ENCODE measurements at places on chromosomes 11 and 22.

GRCh38 chr22:36052505-36052941 lies 23.9 kb upstream of the RBFOX2 start:
- DNase-seq, result no peak

DNA sequence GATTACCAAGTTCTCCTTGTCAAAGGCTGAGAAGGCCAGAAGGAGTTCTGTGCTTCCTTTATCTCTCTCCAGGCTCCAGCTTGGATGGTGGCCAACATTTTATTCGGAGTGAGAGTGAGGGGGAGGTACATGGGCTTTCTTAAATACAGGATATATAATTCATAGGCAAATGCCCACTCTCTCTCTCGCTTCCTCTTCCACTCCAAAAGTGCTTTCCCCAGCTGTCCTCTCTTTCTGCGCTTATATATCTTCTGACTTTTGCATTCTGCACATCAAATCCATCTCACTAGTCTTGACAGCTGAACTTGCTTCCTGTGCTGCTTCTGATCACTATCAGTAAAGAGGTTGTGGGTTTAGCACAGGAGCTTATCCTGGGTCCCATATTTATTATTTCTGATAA lies 125.4 kb upstream of the ARHGAP20 start:
- DNase-seq, result no peak

DNA sequence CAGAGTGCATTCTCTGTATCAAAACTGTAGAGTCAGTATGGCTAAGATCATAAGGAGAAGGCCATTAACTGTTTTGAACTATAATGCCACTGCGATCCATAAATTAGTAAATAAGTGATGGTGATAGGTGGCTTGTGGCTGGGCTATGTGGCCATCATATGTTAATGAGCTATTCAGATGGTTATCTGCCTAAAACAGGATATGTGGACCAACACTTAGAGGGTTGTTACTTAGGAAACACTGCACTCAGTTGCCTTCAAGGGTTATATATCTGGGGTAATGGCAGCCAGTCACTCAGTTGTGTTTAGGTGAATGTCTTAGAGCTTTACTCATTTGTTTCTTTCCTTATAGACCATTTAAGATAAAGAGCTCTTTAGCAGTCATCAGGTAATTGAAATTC lies 66.0 kb downstream of the PPP2R1B start:
- no peak for DNase-seq

DNA sequence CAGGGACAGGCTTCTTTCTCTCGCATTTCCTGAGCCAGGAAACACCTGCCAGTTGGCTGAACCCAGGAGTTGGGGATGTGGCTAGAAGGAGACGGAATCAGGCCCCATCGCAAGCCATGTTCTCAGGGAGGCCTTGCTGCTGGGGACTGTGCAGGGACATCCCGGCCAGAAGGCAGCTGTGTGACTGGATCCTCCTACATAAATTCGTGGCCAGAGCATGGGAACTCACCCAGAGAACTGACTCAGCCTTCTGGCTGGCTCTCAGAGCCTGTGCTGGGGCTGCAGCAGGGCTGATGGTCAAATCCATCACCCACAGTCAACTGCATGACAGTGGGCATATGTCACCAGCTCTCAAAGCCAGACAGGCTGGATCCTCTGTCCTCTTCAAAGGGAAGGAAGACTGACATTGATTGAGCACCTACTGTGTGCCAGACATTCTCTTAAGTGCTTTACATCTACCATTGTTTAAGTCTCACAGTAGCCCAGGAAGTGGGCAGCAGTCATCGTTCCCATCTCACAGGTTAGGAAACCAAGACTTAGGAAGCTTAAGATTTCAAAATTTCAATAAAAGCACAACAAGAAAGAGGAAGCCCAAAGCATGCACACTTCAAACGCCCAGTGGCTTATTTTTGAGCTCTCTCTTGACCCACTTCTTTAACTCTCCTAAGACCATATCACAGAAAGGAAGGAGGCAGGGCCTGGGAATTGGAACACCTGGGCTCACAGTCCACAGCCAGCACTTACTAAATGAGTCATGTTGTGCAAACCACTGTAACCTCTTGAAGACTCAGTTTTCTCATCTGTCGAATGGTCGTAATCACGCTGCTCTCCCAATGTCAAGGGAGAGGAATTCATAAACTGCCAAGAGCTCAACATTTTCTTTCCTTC lies 30.9 kb upstream of the CACNG2 start:
- DNase-seq, result no peak

GRCh38 chr11:64661146-64661545 lies 61.9 kb downstream of the NRXN2 start:
- no peak for DNase-seq
